ENCODE measurements at places on chromosomes 12 and 14.
A peak's percentile ranks its signal among the peaks of the same experiment; 100 is the strongest.

GRCh38 chr14:68794130-68794850 is 1.4 kb upstream of the ZFP36L1 start:
- peak; percentile 80 for DNase-seq

- DNase-seq = no peak
Measured at GRCh38 chr14:95370076-95370475, 50.4 kb upstream of the CLMN start.

- no peak for DNase-seq
Measured at GRCh38 chr12:108605000-108605689, 7.3 kb upstream of the TMEM119 start.

- DNase-seq = no peak
Measured at GRCh38 chr12:106434526-106434925, 77.0 kb downstream of the POLR3B start.

GRCh38 chr12:43550831-43551271 is 1.2 kb downstream of the ADAMTS20 start:
- DNase-seq = no peak

- no peak for DNase-seq
Measured at GRCh38 chr14:90547250-90547649, 150.4 kb downstream of the CALM1 start.

GRCh38 chr12:16606201-16606849 is 363 bp upstream of the LMO3 start:
- DNase-seq = no peak

DNA sequence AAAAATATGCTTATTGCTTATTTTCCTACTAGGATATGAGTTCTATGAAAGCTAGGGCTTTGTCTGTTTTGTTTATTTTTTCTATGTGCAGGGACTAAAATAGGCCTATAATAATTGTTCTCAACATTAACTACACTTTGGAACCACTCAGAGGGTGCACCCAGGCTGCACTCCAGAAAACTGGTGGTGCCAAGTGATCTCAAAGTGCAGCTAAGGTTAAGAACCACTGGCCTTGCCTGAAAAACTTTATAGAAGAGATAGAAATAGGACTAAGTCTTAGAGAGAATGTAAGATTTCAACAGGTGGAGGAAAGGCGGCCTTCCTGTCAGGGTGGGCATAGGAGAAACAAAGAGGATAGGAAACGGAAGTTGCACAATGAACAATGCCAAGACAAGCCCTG is 37.7 kb upstream of the NR1H4 start:
- no peak for DNase-seq

Measured in CD4-positive, alpha-beta T cell treated with Interleukin-6 at 100 ng/mL for 8 hours (primary cell).